ENCODE measurements at places on chromosomes 2 and 18.
A peak's percentile ranks its signal among the peaks of the same experiment; 100 is the strongest.

GRCh38 chr2:144152817-144153271 is 367.1 kb downstream of the ZEB2 start:
- no peak for DNase-seq

DNA sequence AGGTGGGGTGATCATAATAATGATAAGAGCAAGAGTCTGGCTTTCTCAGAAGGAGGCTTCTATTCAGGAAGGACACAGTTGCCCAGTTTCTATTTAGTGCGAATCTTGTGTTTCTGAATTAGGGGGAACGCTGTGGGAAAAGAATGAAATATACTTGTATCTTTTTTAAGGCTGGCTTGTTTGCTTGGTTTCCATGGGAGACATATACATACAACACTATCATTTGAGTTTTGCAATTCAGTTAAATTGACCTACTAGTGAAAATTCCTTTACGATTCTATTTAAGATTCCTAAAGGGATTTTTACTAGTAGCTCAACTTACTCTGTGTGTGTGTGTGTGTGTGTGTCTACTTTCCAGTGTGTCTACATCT is 24.7 kb upstream of the ANKRD62 start:
- no peak for DNase-seq

DNA sequence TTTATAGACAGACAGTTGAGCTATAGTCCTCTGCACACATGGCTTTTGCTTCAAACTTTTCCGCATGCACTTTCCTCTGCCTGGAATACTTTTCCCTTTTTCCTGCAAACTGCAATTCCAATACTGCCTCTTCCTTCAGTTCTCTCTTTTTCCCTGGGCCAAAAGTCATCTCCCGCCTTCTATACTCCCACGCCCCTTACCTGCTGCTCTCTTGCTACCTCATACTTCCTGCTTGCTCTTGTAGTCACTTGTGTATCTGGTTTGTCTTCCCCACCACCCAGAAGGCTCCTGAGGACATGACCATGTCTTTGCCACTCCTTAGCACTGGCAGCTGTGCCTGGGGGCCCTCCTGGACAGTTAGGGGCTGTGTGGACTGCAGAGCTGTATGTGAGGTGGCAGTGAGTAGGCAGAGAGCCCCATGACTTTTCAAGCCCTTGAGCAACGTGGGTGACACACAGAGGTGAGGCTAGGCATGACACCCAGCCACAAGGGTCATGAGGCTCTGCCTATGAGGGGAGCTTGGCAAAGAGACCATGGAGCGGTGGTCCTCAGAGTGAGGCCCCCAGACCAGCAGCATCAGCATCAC is 23.2 kb downstream of the SPEG start:
- no peak for DNase-seq

GRCh38 chr2:167451496-167452289 is 563.4 kb downstream of the XIRP2 start:
- DNase-seq = no peak

DNA sequence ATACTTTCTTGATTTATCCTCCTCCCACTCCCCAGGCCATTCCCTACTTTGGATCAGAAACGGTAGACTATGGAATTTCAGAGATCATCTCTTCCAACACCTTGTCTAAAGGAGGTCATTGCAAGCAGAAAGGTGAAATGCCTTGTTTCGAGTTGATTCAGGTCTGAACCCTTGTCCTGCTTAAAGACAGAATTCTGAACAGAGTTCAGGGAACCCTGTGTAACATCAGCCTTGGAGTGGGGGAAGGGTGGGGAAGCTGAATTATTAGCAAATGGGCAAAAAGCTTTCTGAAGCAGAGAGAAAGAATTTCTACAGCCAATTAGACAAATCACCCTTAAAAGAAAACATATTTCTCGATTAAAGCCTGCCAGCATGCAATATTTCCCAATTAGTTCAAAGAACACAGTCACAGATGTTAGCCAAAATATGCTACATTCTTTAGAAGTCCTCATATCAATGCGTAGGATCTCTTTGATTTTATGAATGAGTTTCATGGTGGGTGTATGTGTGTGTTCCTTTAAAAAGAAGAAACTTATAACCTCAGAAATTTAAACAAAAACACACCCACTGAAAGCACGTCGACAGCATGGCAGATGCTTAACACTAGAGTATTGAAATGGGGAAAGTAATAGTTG is 353.1 kb downstream of the RND3 start:
- no peak for DNase-seq

DNA sequence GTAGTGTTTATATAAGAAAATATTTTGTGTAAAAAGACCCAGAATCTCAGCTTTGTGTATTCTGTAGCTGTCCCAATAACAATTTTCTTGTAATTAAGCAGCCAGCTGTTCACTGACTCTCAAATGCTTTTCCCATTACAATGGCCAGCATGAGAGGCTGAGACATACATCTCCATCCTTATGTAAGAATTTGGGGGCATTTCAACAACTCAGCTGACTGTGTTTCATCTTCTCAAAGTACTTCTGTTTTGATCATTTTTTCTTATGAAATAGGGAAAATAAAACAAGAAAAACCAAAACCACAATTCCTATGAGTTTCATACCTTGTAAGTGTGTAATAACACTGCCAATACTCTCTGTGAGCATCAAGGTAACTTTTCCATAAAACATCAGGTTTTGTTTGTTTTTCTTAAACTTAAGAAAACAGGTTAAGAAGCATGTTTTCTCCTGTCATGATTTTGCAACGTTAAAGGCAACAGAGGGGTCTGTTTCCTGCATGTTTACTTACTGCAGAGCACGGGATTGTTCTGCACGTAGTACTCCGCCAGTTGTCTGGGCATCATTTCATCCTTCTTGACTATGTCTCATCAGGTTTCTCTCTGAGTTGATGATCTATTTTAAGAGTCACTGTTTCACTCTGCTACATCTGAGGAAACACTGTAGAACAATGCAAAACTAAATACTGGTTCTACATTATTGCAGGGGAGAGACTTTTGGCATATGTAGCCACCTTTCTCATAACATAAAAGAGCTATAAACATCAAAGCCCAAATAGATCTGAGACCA is 62.9 kb upstream of the CYRIA start:
- no peak for DNase-seq

GRCh38 chr18:21408681-21409080 is 166.6 kb downstream of the GREB1L start:
- DNase-seq = no peak

GRCh38 chr2:176454893-176455815 is 185.9 kb downstream of the MTX2 start:
- DNase-seq = peak; percentile 90

DNA sequence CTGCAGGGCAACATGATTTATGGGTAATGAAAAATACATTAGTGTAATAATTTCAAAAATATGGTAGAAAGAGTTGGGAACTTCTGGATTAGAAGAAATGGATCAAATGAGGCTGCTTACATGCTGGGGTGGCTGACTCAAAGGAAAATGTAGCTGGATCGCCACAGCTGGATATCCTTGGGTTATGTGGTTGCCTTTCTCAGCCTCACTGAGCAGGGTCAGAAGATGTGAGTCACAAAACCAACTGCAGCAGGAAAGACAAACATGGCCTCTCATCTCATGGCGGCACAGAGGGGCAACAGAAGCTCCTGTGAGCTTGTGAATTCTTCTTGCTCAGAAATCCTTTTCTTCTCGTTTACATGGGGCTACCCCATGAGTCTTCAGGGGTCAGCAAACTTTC is 317.1 kb upstream of the SPRED2 start:
- DNase-seq = no peak

- DNase-seq = peak; percentile 21
Observed at GRCh38 chr2:31522786-31523185, 58.0 kb downstream of the SRD5A2 start.

GRCh38 chr18:22667616-22668422 is 250.1 kb upstream of the CTAGE1 start:
- no peak for DNase-seq

GRCh38 chr18:77054288-77054605 is 78.3 kb downstream of the MBP start:
- DNase-seq = no peak

DNA sequence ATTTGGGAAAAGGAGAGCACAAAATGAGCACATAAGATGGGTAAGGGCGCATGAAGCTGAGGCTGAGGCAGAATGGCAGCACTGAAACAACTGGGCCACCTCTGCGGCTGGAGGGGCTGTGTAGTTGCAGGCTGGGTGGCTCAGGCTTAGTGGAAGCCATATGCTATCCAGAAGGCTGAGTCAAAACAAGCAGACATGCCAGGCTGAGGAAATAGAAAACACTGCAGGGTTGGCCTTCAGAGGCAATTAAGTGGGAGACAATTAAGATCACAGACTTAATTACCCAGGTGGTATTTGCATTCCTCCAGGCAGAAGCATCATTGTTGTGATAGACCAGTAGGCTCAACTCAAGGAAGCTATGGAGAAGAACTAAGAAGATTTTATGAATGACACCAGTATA is 11.4 kb upstream of the XPO1 start:
- no peak for DNase-seq

GRCh38 chr2:60560734-60561644 is 7.5 kb upstream of the BCL11A start:
- no peak for DNase-seq

GRCh38 chr18:12329125-12329698 is 21.2 kb downstream of the TUBB6 start:
- DNase-seq = no peak

- DNase-seq = peak; percentile 77
Observed at GRCh38 chr2:96685577-96686459, 43.3 kb downstream of the FER1L5 start.

DNA sequence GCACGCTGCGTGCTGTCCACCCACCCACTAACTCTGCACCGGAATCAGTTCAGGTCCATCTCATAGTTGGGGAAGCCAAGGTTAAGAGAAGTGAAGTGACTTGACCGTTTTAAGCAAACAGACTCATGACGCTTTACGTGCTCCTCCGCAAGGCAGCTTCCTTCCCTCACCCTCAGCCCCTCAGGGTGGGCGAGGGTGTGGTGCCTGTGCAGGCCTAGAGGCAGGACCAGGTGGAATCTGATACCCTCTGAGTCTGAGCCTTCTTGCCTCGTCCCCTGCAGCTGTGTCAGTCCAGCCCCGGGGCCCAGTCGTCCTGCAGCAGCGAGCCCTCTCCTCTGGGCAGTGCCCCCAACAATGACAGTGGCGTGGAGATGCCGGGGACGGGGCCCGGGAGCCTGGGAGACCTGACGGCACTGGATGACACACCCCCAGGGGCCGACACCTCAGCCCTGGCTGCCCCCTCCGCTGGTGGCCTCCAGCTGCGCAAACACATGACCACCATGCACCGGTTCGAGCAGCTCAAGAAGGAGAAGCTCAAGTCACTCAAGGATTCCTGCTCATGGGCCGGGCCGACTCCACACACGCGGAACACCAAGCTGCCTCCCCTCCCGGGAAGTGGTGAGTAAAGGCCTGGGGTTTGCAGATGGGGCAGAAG is 250.5 kb downstream of the GLI2 start:
- DNase-seq = no peak

DNA sequence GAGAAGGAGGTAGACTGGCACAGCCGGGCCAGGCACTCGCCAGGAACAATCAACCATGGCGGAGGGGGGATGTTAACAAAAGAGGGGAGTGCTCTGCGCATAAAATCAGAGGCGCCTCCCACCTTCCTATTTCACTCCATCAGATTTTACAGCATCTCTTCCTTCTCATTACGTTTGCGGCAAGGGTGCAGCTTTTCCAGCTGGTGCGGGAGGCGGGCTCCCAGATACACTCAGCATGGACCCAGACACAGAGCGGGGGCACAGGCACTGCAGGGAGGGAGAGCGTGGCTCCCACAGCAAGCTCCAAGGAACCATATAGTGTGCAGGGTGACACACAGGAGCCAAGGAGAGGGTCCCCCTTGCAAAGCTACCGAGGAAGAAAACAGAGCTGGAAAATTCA is 176.3 kb downstream of the EIPR1 start:
- DNase-seq = no peak

- DNase-seq = peak; percentile 57
Observed at GRCh38 chr18:45839414-45840395, 14.2 kb downstream of the SIGLEC15 start.

DNA sequence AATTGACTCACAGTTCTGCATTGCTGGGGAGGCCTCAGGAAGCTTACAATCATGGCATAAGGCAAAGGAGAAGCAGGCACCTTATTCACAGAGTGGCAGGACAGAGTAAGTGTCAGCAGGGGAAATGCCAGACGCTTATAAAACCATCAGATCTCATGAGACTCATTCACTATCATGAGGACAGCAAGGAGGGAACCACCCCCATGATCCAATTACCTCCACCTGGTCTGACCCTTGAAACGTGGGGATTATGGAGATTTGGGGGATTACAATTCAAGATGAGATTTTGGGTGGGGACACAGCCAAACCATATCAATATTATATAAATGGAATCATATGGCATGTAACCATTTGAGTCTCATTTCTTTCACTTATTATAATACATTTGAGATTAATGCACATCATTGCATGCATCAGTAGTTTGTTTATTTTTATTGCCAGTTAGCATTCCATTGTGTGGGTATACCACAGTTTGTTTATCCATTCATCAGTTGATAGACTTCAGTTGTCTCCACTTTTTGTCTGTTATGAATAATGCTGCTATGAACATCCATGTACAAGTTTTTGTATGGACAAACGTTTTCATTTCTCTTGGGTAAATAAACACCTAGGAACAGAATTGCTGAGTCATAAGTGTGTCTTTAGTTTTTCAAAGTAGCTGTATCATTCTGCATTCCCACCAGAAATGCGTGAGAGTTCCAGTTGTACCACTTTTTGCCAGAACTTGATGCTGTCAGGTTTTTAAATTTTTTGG is 5.8 kb upstream of the SRBD1 start:
- DNase-seq = no peak

DNA sequence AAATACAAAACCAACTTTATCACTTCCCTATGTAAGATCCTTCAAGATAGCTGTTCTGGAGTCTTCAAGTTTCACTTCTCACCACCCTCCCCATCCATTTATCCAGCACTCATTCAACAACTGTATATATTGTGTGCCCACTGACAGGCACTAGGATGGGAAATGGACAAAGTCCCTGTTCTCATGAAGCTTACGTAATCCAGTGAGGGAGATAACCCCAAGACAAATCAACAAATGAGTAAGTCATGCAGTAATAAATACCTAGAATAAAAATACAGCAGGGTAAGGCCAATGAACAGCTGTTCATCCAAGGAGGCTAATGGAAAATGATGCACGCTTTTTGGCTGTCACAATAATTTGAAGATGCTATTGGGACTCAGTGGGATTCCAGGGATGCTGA is 133.8 kb downstream of the MEMO1 start:
- DNase-seq = no peak

- DNase-seq = no peak
Observed at GRCh38 chr18:22514655-22515054, 96.9 kb upstream of the CTAGE1 start.

DNA sequence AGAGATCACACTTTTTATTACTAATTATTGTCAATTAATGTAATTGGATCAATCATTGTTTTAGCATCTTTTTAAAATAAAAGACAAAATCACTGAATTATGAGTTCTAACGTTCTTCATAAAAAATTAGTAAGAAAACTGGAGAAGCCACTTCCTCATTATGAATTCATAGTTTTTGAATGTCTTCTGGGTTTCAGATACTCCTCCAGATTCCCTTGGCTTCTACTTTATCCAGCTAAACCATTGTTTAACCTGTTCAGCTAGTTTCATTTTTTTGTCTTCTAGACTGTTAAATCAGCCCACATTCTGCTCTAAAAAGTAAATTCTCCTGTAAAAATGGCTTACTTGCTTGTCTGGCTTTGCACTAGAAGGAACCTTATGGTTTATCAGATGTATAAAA is 753.4 kb upstream of the ACVR2A start:
- DNase-seq = no peak
